ENCODE measurements at places on chromosomes 1 and 21.
A peak's percentile ranks its signal among the peaks of the same experiment; 100 is the strongest.

DNA sequence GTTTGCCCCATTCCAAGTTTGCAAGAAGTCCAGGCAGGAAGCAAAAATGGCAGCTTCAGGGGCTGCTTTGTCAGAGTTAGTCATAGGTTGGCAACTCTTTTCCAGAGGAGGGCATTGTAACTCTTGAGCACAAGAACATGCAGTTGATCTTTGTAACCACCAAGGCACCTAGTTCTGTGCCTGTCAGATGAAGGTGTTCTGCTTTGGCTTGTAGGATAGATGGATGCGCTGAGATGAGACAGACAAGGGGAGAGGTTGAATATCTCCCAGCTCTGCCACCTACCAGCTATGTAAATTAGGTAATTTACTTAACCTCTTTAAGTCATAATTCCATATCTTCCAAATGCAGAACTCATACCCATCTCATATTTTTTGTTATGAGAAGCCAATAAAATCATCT lies 89.3 kb downstream of the ZNF648 start:
- DNase-seq: no peak

DNA sequence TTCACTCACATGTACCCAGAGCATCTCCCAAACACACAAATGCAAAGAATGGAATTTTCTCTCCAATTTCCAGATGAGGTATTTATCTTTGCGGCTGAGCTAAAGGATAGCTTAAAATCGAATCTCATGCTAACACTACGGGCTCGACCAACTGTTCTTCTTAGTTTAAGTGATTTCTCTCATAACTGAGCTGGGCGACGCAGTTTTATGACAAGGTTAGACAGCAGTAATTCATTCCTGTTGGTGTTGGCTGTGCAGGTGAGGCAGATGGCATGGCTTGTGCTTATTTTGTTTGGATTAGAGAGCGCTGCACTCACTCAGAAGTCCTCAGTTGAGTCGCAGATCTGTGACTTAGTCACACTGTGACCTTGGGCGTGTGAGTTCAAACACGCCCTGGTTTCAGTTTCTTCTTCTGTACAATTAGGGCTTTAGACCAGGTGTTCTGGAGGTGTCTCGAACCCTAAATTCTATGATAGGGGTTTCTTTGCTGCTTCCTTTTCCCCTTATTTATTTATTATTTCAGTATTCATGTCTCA lies 41.5 kb upstream of the MRPS6 start:
- DNase-seq: no peak

- no peak for DNase-seq
Observed at GRCh38 chr1:147591261-147591891, 50.1 kb downstream of the BCL9 start.

- DNase-seq: no peak
Observed at GRCh38 chr1:37161171-37161570, 126.9 kb upstream of the GRIK3 start.

DNA sequence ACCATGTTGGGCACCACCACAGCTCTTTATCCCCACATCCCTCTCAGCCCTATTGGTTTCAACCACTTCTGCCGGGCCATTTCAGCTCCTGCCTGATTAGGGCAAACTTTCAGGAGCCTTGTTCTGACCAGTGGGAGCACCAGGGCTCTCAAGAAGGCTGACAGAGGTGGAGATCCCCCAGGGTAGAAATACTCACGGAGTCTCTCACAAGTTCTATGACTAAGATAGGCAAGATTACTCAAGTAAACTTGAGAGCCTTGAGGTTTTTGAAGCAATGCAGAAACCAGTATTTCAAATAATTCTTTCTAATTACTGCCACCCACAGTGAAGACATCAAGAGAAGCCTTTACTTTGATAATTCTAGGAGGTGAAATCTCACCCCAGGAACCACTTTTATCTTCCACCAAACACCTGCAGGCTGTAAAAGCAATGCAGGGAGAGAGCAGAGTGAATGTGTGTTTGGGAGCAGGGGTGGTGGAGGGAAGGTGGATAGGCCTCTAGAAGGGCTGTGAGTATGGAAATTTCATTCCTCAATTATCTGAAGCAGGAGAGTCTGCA lies 6.6 kb upstream of the PTCH2 start:
- DNase-seq: no peak

DNA sequence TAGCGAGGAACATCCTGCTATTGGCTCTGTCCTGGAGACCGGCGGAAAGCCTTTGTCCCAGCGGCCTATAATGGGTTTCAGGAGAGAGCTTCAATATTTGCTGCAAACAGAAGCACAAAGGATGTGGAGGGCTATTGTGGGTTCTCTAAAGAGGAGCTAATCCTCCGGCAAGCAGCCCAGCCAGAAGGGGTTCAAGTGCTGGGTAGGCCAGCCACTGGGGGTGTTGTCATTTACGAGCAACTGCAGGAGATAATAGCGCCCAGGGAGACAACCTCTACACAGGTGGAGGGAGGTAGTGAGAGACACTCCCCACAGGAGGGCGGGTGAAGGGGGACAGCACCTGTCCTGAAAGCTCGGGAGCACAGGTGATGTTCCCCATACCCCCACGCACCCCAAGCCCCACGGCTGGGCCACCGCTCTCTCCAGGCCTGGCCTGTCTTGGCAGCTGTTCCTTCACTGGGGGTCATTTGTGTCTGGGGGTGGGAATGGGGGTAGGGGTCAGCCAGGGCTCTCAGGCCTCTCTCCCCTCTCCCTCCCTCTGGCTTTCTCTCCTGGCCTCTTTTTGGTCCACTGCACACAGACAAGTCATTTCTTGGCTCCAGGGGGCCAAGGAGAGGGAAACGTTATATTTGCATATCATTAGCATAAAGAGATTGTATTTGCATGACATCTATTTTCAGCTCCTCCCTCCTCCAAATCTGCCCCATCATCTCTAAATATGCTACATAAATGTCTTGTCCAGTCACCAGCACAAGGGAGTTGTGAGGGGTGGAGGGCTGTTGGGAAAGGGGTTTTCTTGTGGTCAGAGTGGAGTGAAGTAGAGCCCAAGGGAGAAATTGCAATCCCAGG lies 22.0 kb upstream of the SLC26A9 start:
- no peak for DNase-seq

DNA sequence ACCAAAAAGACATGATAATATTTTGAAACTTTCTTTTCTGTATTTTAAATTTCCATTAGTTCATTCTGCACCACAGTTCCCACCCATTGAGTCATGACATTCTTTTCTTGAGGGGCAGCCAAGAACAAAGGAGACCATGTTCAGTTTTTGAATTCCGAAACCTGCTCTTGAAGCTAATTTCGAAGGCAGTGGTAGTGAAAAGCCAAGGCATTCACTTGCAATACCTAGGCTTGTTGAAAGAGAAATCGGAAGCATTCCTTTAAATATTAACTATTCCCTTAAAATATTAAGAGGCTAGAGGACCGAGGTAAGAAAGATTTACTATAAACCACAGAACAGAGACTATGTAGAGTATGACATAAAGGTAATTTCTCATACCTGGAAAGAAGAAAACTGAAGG lies 256.3 kb downstream of the ADGRL2 start:
- no peak for DNase-seq

DNA sequence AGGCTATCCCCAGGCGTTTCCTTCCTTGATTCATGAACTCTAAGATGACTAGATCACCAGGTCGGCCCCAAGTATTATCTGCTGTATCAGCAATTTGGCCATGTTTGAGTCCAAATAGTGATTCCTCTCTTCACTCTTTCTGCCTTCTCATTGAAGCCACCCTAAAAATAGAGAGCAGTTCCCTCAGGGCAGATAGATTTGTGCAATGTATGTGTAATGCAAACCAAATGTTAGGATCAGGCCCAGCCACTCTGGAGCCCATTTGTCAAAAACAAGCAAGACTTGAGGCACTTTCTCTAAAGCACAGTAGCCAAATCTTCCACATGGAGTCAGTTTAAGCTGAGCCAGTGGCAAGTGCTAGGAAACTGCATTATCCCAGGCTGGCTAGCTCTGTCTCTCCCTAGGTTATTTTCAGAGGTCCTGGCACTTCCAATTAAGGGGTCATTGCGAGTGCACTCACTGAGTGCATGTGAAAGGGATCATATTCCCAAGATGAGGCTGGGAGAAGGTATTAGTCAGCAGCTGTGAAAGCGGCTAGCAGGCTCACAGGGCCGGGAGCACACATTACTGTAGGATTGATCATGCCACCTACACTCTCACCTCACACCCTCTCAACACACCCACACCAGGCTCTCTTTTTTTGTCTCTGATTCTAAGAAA lies 97.9 kb upstream of the RAB3GAP2 start:
- no peak for DNase-seq

GRCh38 chr1:218510153-218510772 lies 165.1 kb downstream of the TGFB2 start:
- DNase-seq: no peak

- no peak for DNase-seq
Observed at GRCh38 chr1:98336472-98337083, 324.9 kb upstream of the SNX7 start.

DNA sequence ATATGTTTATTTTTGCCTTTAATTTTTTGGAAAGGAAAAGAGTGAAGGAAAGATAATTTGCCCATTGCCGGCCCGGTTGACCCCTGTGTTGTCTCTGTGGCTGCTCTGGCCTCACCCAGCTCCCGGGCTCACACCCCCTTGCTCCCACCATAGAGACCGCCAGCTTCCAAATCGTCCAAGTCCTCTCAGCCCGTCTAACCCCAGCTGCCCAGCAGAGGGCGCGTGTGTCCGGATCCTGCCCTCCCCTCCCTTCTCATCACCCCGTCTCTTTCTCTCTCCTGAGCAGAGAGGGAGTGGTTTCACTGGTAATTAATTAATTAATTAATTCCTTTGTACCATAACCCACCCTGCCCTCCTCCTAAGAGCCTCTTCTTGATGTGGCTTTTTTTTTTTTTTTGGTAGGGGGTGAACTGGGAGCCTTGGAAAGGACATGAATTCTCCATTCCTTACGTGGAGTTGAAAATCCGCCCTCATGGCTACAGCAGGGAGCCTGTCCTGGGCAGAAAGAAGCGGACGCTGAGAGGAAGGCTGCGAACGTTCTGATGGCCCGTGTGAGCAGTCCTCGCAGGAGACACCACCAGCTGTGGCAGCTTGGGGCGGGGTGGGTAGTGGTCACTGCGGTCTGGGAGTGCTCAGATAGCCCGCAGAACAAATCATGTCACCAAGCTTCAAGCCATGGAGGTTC lies 45.9 kb downstream of the KIAA0040 start:
- peak; percentile 51 for DNase-seq

- no peak for DNase-seq
Observed at GRCh38 chr1:98068016-98068415, 147.2 kb upstream of the DPYD start.

GRCh38 chr1:238674316-238674715 lies 712.1 kb upstream of the CHRM3 start:
- no peak for DNase-seq

GRCh38 chr21:35511696-35512162 lies 462.6 kb upstream of the RUNX1 start:
- no peak for DNase-seq

- DNase-seq: peak; percentile 3
Observed at GRCh38 chr1:206672844-206673758, 11.6 kb upstream of the MAPKAPK2 start.

DNA sequence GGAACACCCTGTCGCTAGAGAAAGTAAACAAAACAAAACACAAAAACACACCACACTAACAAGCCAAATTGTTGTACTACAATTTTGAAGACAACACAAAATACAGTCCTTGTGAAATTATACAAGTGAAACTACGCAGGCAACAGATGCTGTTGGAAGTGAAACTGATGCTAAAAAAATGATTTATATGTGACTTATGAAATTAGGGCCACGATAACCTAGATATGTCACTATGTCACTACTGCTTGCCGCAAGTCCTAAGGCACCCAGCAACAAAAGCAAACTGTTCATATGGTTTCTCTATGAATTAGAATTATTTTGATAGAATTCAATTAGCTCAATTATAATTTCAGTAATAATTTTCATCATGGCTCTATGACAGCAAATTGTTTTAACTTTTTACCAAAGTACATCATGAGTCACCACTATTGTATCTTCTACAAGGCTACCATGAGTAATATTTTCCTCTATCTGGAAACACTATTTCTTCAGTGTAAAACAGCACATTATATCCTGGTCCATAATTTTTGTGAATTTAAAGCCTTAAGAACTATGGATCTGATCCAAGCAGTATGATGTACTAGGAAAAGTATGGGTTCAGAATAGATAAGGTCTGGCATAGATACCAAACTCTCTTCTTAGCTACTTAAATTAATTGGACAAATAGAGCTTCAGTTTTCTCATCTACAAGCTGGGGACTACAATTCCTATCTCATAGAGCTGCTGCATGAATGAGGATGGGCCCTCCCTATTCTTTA lies 216.3 kb downstream of the COL11A1 start:
- no peak for DNase-seq

DNA sequence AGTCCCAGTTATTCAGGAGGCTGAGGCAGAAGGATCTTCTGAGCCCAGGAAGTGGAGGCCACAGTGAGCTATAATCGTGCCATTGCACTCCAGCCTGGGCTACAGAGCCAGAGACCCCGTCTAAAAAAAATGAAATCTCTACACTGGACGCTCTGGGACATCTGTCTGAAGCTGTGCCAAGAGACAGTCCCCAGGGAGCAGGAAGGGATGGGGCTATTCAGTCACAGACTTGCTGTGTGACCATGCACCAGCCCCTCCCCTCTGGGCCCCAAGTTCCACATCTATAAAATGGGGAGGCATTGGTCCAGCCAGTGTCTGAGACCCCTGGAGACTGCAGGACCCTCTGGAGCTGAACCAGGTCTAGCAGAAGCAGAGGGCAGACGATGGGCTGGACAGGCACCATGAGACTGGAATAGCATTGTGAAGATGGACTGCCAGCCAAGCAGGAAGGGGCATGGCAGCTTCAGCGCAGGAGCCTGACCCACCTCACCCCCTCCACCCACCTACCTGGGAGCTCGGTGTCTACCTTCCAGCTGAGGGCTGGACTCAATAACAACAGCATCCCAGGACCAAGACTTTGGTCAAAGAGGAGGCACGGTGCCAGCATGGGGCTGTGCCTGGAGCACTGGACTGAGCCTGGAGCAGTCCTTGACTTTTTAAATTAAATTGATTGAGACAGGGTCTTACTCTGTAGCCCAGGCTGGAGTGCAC lies 1.4 kb downstream of the TMEM54 start:
- no peak for DNase-seq

GRCh38 chr1:230142608-230143210 lies 75.7 kb downstream of the GALNT2 start:
- DNase-seq: no peak

- DNase-seq: no peak
Observed at GRCh38 chr1:99728494-99729235, 37.8 kb downstream of the FRRS1 start.

DNA sequence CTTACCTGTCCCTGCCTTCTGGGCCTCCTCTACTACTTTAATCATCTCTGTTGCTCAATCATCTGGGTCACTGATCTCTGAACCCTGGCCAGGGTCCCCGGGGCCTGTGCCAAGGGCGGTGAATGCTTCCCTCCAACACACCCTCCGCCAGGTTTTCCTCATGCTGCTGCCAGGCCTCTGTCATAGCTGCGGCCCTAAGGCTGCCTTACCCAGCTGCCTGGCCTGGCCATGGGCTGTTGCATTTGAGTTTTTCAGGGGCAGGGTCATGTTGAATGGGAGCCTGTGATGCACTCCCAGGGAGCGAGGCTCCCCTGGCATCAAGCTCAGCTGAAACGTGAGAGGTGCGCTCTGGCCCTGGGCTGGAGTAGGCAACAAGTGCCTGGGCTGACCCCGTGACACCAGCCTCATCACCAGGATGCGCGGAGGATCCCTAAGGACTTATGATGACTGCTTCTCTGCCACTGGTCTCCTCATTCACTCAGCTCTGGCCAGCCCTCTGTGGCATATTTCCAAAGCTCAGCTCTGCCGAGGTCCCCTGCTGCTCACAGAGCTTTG lies 7.6 kb downstream of the EDN2 start:
- no peak for DNase-seq
